ENCODE measurements at places on chromosomes 7 and 10.

GRCh38 chr10:128178302-128178958, 52.2 kb upstream of the MKI67 start:
- DNase-seq = no peak

DNA sequence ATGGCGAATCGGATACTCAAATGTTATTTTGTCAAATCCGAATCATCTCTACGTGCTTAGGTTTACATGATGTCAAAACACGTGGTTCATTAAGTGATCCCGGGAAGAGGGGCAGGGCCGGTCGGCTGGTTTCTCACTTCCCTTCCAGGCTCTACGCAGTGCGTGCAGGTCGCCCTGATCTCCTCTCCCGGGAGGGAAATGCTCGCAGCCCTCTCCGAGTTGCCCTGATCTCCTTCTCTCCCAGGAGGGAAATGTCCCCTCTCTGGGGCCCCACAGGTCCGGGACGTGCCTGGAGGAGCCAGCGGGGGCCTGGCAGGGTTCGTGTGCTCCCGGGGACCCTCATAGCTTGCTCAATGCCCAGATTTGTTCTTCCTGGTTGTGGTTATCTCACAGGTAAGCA, 202.7 kb downstream of the DNAJB6 start:
- no peak for DNase-seq

- DNase-seq = no peak
Observed at GRCh38 chr10:28449382-28449781, 83.5 kb upstream of the WAC start.

GRCh38 chr10:11210211-11210922, 192.7 kb downstream of the CELF2 start:
- no peak for DNase-seq

DNA sequence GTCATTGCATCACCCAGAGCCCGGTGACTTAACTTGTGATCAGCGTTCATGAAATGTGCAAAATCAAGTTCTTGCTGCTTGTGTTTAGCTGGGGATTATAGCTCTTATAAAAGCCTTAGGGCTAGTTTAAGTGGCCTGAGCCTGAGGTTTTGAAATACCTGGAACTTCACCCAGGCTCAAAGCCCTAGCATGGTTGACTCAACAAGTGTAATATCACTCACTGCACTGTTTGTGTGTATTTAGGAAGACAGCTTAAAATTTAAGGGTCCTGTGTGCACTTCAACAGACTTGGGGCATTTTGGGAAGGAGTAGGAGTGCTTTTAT, 489.5 kb downstream of the GATA3 start:
- DNase-seq = no peak

- DNase-seq = no peak
Observed at GRCh38 chr10:67621834-67622233, 74.2 kb downstream of the CTNNA3 start.

GRCh38 chr10:22573820-22574569, 140.4 kb downstream of the PIP4K2A start:
- DNase-seq = no peak

DNA sequence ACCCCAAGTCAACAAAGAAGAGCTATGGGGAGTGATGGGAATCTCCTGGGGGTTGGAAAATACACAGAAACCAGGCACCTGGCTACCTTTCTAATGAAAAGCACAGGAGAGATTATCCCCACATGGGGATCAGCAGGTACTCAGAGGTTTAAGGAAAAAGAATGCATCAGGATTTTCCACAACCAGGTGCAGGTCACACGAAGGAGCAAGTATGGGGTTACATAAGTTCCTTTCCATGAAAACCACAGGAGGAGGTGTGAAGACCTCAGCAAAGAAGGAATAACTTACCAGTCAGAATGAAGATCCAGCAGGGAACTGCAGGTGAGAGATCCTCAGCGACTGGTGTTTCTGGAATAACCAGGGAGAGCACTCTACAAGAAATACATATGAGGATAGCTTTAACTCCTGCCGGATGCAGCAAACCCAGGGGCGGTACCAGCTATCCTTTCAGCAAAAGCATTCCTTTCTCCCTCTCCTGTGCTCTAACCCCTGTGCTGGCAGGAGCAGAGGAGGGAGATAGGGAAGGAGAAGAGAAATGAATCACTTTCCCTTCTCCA, 116.7 kb upstream of the TMEM106B start:
- DNase-seq = no peak

GRCh38 chr10:72186258-72186981, 29.4 kb upstream of the ANAPC16 start:
- no peak for DNase-seq

DNA sequence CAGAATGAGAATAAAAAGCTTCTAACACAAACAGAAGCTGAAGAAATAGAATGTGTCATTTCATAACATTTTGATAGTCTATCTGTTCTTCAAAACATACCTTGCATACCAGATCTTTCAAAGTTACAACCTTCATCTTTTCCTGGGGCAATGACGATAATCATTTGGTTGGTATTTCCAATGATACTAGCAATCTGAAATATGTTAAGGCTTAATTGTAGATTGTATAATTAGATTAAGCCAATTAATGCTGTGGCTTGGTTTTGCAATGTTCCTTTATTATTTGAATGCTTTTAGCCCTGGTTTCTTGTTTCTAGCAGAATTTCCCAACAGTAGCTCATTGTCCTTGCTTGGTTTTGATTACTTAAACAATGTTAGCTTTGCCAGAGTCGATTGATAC, 84.6 kb downstream of the CABCOCO1 start:
- no peak for DNase-seq

- no peak for DNase-seq
Observed at GRCh38 chr7:140358412-140359051, 39.8 kb downstream of the SLC37A3 start.

GRCh38 chr10:10421071-10421470, 596.6 kb upstream of the CELF2 start:
- DNase-seq = no peak

DNA sequence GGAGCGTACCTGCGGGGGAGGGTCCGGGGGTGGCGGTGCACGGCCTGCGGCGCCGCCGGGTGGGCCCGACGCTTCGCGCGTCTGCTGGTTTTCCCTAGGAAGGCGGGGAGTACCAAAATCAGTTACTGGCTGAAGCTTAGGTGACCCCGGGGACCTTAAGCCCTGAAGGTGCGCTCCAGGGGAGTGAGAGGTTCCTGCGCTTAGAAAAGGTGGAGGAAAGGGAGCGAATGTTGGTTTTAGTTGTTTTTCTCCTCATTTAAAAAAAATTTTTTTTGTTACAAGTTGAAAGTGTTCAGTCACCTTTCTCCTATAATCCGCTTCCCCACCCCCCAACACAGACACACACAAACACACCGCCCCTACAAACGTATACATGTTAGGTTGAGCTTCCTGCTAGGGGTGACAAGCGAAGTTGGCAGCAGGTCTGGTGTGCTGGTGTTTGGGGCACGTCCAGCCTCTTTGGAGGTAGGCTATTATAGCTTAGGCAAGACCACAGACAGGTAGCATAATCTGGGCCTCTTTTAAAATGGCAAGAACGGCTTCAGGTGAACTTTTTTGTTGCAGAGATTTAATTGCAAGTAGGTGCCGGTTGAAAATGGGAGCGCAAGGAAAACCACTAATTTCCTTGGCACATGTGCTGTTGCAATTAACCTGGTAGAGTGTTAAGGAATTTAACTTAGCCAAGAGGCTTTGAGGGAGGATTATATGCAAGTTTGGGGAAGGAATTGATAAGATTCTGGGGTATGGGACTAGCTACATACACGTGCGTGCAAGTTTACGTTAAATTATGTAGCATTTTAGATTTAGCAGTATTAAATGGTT, 945 bp downstream of the ADD3 start:
- DNase-seq = no peak

- DNase-seq = no peak
Observed at GRCh38 chr10:72625276-72625607, 637 bp downstream of the MICU1 start.

GRCh38 chr10:69451784-69452251, 553 bp downstream of the TSPAN15 start:
- DNase-seq = no peak

DNA sequence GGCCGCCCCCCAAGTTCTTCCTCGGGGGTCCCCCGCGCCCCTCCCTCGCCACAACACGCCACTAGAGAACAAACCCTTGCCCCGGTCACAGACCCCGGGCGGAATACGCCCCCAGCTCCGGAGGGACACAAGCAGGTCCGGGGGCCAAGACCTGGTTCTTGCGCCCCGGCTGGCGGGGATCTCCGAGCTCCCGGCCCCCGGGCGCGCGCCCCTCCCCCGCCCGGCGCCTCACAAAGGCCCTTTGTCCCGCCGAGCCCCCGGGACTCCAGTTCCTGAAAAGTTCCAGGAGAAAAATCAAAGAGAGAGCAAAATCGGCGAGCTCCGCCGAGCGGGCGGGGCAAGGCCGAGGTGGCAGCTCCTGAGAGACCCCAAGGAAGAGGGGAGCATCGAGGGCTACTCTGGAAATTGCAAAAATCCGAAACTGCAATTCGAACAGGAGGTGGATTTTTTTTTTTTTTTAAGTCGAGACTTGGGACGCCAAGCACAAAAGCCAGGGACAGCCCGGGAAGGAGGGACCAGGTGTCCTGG, 4.0 kb downstream of the TNRC18 start:
- DNase-seq = peak; percentile 17

- peak; percentile 80 for DNase-seq
Observed at GRCh38 chr10:21807180-21807579, 196.3 kb downstream of the DNAJC1 start.

DNA sequence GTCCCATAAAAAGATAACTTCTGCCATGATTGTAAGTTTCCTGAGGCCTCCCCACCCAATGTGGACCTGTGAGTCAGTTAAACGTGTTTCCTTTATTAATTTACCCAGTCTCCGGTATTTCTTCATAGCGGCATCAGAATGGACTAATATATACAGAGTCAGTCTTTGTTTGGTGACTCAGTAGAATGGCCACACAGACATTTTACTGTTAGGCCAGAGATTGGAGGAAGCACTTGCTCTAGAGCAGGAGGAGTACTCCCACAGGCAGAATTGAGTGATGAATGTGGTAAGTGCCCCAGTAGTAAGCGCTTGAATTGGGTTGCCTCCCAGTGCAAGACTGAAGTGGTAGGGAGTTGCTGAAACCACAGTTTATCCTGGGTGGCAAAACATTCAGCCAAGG, 149.5 kb upstream of the SMIM30 start:
- DNase-seq = no peak

- no peak for DNase-seq
Observed at GRCh38 chr7:106723398-106723797, 62.4 kb upstream of the CCDC71L start.

GRCh38 chr7:15167912-15168311, 265.4 kb upstream of the DGKB start:
- DNase-seq = no peak

DNA sequence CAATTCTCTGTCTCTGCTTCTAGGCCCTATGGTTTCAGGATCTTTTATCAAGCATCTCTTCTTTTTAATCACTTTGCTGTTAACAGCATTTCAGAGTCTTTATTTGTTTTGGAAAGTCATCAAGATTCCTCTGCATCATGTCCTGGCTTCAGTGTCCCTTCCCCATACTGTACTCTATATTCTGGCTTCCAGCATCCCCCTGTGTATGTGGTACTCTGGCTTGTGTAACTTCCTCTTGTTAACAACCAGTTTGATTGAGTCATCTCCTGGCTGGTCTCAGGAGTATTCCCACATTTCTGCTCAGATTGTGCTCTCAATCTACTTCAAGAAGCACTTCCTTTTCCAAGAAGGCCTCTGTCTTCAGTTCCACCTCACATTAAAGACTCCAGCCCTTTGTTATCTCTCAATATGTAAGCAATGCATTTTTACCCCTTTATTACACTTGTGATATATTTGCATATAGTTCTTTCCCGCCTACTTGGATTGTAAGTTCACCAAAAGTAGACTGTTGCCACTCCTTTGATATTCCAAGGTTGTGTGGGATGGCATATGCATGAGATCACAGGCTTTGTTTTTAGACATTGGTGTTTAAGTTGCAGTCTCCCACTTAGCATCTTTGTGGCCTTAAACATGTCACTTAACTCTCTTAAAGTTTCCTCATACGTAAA, 15.1 kb upstream of the ATE1 start:
- DNase-seq = no peak

- DNase-seq = no peak
Observed at GRCh38 chr10:97612386-97612785, 20.9 kb downstream of the MORN4 start.

DNA sequence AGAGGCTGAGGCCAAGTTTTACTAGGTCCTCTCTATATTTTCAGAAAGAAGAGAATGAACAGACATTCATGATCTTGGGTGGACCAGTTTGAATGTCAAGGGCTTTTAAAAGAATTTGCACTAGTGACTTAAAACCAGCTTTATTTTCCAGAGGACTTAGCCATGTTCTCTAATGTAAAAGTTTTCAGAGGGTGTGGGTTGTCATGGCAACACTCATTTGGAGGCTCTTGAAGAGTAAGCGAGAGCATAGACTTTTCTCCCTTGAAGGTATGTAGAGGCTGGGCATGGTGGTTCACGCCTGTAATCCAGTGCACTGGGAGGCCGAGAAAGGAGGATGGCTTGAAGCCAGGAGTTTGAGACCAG, 61.1 kb downstream of the GATA3 start:
- DNase-seq = no peak

DNA sequence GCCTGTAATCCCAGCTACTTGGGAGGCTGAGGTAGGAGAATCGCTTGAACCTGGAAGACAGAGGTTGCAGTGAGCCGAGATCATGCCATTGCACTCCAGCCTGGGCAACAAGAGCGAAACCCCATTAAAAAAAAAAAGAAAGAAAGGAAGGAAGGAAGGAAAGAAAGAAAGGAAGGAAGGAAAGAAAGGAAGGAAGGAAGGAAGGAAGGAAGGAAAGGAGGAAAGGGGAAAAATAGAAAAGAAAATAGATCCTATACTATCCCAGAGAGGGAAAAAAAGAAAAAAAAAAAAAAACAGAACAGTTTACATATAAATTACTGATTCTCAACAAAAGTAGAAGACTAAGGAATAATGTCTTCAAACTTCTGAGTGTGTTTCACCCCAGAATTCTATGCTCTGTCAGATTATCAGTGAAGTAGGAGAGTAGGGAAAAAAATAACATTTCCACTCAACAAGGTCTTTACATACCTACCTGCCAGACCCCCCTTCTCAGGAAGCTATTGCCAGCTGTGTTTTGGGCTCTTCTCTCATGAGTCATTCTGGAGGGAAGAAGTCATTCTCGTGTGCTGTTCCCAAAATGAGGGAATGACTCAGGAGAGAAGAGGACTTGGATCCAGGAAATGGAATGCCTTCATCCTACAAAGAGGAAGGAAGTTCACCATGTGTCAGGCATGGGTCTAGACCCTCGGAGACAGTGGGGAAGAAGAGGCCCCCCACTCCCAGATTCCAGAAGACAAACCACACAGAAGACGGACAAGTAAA, 20.9 kb downstream of the RGS10 start:
- no peak for DNase-seq

- no peak for DNase-seq
Observed at GRCh38 chr10:36026081-36026480, 384.0 kb upstream of the FZD8 start.

DNA sequence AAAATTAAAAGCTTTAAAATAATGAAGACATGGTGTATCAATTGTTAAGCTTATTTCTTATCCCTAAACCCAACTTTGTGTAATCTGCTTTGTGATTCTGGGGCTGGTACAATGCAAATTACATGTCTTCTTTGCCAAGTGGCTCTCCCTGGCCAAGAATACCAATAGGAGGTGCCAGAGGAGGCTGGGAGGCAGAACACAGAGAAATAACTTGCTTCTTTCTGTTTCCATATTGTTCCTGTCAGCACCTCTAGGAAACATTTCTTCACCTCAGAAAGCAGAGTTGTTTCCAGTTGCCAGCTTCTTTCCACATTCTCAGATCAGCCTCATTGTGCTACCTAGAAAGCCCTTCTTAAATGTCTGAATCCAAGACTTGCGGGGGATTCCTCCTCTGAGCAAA, 174.4 kb downstream of the MDFIC start:
- DNase-seq = no peak

Measured in NCI-H1092 treated with DMSO at 0.1 percent for 48 hours (cell line).